Left colon (tissue), 2 donors: ENCODE measurements at places on chromosomes 11 and 22. TPM values are rescaled to one million over a fixed set of nuclear protein-coding genes. Genes with fewer than 3 reads are reported as not detected.

GRCh38 chr11:117595440-117595839 is 201.6 kb downstream of the DSCAML1 start:
- no peak for DNase-seq

DNA sequence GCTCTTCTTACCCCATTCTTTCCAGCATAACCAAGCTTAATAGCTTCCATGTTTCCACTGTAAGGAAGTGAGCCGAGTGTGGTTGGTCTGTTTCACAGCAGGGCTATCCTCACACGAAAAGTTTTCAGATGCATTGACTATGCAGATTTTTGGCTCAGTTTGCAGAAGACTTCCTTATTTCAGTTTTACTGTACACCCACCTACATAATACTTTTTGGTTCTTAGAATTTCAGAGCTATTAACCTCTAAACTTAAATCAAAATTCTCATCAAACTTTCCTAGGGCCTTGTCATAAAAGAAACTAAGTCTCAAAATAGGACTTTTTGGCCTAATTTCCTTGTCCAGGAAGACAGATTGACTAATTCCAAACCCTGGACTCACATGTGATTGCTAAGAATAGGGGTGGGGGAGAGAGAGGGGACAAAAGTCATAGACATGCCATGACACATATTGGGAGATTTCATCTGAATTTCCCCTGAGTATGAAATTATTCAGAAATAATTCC is 7.3 kb upstream of the EHF start:
- no peak for DNase-seq

GRCh38 chr11:72981080-72981479 is 161.0 kb downstream of the FCHSD2 start:
- DNase-seq = no peak

- no peak for DNase-seq
These were observed 248.3 kb downstream of the DDX10 start for GRCh38 chr11:108913204-108913603.

CHRM1 gene
- 0.84 TPM for total RNA-seq

MICAL3 gene
- 93.6 TPM for total RNA-seq

CRYBB3 gene
- 2.1 TPM for total RNA-seq

CARD18 gene
- not detected for total RNA-seq

CPSF7 gene
- total RNA-seq = 59.0 TPM

NPTXR gene
- total RNA-seq = 0.46 TPM

MAPK8IP2 gene
- total RNA-seq = 1.5 TPM

FAM180B gene
- total RNA-seq = 0.42 TPM

- no peak for DNase-seq
These were observed 186.0 kb upstream of the CTSC start for GRCh38 chr11:88523386-88524071.

GRCh38 chr11:601573-602245 is 14.0 kb downstream of the IRF7 start:
- DNase-seq = no peak

GRCh38 chr22:30922151-30922611 is 46.4 kb downstream of the MORC2 start:
- peak; percentile 72 for DNase-seq

DNA sequence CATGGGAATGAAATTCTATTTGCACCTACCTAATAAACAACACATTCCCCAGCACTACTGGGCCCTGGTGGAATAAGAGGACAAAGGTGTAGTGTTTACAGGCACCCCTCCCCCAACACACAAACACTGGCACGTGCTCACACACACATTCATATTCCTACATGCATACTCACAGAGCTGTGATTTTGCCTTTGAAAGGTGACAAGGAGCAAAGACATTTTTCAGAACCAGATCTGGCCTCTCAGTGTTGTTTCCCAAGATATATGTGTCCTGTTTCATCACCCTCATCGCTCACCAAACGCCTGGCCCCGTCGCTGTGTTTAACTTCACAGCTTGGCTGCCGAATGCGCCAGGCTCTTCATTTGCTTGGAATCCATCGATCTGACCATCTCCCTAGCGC is 292.6 kb downstream of the NTM start:
- DNase-seq = no peak

ARHGAP20 gene
- total RNA-seq = 1.1 TPM

DNA sequence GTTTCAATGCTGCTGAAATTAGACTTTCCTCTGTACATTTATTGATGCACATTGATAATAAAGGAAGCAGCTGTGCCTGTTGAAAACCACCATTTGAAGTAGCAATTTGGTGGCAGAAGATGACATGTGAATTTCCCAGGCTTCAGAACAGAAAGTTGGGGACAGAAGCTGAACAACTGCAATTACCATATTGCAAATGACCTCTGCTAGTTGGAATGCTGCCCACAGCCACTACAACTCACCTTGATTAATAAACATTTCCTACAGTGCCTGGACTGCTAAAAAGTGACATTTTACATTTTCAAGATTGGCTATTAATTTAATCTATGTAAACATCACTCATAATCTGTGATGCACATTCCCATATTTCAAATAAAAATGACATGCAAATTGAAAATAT is 208.6 kb downstream of the LUZP2 start:
- DNase-seq = no peak

DNA sequence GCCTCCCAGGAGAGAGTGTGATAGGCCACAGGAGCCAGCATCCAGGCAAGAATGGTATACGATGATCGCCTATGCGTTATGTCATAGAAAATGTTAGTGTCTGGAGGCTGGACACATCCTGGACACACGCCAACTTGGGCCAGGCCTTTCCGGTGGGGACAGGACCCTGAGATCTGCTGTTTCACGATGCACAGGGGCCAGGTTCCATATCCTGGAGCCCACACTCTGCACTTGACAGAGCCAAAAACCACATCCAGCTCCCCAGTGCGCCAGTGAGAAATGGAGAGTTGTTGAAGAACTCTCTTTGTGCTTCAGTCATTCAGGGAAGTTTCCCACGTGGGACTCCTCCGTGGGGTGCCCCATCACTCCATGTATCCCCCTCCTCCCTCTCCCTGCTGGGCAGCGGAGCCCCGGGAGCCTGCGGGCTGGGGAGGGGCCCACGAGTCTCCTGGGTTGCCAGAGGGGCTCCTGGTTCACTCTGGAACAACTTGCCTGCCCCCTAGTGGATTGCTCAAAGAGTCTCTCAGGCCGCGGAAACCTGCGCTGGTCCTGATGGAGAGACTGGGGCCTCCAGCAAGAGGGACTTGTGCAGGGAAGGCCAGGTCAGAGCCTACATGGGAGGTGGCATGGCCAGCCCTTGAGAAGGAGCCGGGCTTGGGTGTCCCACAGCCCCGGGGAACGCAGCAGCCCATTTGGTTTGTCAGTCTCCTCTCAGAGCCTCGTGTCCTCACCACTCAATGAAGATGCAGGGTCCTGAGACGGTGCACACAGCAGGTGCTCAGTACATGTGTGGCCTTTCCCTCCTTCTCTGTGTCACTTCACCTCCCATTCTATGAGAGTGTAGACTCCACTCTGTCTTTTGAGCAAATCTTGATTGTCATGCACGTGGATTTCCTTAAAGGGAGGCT is 10.2 kb upstream of the LRRC32 start:
- peak; percentile 73 for DNase-seq

- no peak for DNase-seq
These were observed 1408.8 kb downstream of the TBC1D22A start for GRCh38 chr22:48171271-48171691.

OR56A1 gene
- not detected for total RNA-seq

TMEM191C gene
- total RNA-seq = 3.3 TPM

DNA sequence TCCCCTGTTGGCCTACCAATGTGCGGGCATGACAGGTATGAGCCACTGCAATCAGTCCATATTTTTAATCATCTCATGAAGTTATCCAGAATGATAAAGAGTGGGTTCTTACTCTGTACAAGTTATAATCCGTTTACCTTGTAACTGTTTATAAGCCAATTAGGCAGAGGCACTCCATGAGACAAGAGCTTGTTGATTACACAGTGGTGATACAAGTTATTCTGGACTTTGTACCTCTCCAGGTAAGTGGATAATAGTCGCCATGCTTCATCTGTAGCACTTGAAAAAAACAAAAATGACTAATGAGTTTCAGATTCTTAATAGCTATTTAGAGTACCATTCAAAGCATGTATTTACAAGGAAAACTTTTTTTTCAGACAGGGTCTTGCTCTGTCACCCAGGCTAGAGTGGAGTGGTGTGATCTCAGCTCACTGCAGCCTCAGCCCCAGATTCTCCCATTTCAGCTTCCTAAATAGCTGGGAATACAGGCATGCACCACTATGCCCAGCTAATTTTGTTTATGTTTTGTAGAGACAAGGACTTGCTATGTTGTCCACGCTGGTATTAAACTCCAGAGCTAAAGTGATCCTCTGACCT is 17.7 kb upstream of the FNBP4 start:
- DNase-seq = no peak

HEPHL1 gene
- total RNA-seq = not detected

C11orf87 gene
- total RNA-seq = not detected

DNA sequence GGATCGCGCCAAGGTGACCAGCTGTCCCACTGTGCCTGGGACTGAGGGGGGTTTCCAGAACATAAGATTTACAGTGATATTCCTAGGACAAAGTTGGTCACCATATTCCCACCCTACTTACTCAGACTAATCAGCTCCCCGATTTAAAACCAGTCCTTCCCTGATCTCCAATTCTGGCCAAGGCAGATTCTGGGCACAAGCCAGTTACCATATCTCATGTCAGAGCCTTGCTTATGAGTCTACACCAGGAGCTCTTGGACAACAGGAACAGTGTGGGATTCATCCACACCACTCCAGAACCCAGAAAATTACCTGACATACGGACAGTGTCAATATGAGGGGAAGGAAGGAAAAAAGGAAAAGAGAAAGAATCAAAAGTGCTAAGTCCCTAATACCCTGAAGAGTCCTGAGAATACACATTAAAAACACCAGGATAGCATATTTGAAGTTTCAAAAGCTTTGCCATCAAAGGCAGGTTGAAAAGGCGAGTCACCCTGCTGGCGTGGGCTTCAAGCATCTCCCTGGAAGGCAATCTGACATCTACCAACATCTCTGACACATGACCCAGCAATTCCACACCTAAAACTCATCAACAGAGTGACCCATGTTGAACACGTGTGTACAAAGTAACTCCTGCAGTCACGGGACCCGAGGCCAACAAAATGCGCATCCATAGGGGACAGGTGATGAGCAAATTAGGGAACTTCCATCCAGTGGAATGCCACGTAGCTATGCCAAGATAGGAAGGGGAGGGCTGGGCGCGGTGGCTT is 8.0 kb upstream of the IL2RB start:
- DNase-seq = no peak

ALDH3B1 gene
- total RNA-seq = 21.3 TPM

DNA sequence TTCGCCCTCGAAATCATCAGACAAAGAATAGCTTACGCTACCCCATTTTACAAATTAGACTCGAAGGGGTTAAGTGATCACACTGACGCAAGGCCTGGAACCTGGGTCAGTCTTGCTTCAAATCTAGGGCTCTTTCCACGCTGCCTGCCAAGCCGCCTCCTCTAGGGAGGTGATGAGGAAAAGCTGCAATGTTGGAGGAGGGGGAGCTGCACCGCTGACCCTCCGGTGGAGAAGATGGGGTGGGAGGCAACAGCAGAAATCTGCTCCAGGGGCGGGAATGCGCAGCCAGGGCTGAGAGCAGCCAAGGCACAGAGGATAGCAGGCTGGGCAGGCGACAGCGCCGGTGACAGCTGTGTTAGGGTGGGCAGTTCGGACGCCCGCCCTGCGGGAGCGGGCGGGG is 595 bp downstream of the SYVN1 start:
- DNase-seq = peak; percentile 42

DNA sequence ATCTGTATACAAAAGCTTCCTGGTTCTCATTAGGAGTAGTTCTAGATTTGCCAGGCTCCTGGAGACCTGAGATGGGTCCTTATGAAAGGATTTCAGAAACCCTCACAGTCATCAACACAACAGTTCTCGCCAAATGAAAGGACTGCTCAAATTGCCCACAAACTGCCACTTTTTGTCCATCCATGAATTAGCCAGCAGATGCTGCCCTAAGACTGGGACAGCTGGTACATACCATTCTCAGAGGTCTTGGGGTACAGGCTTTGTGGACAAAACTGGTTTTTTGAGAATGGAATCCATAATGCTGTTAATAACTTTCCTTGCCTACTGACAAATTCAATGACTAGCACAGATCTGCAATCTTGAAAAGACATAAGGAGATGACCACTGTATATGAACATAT is 23.4 kb upstream of the BDNF start:
- no peak for DNase-seq

DNA sequence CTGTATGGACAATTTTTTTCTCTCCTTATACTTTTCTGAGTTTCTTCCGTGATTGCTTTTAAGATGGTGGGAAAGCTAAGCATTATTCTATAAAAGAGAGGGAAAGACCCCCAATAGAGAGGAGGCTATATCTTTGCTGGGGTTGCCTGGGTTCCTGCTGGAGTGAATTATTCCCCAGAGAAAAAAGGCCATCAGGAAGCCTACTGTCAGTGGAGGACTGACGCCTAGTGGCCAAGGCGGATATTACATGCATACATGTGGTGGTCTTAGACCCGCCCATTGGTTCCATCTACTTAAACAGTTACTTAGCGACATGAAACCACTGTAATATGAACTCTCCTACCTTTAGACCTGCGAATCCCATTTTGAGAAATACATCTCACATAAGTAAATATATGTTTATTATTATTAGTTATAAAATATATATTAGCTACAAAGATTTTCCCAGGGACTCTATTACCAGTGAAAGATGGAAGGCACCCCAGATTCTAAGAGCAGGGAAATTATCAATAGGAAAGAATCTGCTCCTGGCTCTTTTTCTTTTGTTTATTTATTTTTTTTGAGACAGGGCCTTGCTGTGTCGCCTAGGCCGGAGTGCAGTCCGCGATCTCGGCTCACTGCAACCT is 15.7 kb upstream of the PGA3 start:
- peak; percentile 88 for DNase-seq

- DNase-seq = no peak
These were observed 1.2 kb downstream of the DSCAML1 start for GRCh38 chr11:117795638-117796455.

DNA sequence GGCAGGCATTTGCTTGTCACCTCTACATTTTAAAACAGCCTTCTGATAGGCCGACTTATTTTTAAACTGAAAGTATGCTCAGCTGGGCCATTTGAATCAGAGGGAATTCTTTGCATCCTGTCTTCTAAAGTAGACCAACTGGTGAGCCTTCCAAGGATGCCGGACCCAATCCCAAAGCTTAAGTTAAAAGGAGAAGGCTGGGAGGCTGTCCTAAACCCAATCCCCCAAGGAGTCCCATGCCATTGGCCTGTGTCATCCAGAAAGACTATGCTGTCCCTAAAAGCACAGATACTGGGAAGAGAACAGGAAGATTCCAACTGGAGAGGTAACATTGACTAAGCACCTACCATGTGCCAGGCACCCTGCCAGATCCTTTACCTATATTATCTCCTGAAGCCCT is 18.0 kb downstream of the TENM4 start:
- no peak for DNase-seq

OR10A2 gene
- total RNA-seq = not detected

DNA sequence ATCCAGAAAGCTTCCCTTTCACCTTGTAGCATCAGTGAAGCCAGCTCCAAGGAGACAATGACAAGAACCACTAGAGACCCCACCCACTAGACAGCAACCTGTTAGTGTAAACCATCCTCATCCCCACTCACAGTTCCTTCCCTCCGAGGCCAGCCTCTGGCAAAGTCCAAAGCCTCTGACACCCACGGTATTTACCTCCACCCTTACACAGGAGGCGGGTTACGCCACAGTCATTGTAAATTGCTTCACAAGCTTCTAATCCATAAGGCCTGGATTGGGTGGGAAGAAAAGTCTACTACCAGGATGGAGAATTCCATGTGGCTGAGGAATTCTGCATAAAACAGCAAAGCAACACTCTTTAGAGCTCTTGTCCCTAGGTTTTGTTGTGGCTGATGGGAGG is 287.4 kb downstream of the BUD13 start:
- DNase-seq = no peak
